ENCODE measurements at places on chromosomes 16 and 17.

DNA sequence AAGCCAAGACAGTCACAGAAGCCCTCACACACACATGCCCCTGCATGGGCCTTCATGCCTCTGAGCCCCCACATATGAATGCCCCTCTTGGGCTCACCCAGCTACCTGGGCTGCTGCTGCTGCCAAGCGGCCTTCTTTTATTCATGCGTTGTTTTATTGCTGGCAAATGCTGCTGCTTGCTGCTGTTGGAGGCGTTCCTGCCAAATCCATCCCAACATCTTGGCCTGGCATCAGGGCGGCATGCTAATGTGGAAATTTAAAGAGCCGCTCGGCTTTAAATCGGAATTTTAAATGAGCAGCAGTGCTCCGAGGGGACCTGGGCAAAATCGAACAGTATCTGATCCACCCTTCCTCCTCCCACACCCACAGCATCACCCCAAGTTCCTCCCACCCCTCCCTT lies 39.0 kb downstream of the NEUROD2 start:
- DNase-seq = no peak

- no peak for DNase-seq
Observed at GRCh38 chr16:54511222-54511731, 224.7 kb upstream of the IRX3 start.

DNA sequence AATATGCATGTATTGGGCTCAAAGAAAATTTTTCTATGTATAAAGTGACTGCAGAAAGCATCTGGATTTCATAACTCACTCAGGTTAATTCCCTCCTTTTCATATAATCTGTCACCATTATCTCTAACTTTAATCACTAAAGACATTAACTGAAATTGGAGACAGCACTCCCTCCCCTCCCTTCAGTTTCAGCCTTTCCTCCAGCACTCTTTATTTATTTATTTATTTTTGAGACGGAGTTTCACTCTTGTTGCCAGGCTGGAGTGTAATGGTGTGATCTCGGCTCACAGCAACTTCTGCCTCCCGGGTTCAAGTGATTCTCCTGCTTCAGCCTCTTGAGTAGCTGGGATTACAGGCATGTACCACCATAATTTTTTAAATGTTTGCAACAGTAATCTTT lies 43.1 kb downstream of the CDH8 start:
- no peak for DNase-seq

- no peak for DNase-seq
Observed at GRCh38 chr17:75773121-75773807, 8.3 kb upstream of the GALK1 start.

Data from activated effector memory CD4-positive, alpha-beta T cell treated with anti-CD3 and anti-CD28 coated beads, Interleukin-2, amount 50 U/mL, for 16 hours (primary cell).